Neural crest cell (in vitro differentiated cells): ENCODE measurements at places on chromosomes 16 and 17.

- no peak for DNase-seq
Measured at GRCh38 chr16:57810197-57811031, 8.1 kb upstream of the KIFC3 start.

DNA sequence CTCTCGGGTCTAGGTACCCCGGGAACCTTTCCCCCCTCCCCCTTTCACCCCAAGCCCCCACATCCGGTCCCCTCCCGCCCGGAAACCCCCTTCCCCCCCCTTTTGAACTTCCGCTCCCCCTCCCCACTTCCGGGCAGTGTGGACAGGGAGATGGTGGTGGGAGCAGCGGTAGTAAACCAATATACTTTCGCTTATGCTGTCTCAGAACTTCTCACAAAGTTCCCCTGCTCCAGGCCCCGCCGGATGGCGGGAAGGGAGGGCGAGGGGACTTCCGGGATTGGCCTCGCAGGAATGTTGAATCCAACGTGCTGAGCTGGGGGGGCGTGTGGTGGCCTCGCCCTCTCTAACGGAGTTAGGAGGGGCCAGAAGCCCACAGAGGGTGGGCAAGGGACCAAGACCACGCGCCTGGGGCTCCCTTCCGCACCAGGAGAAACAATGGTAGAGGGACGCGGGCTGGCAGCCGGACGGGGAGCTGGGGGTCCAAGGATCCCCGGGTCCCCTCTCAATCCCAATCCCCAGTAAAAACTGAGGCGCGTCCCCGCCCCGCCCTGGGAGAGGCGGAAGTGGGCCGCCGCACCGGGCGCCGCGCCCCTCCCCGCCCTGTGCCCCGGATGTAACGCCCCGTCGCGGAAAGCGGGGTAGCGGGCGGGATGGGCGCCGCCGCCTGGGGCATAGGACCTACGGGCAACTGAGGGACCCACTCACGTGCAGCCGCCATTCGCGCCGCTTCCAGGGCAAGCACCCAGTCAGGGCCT is 742 bp downstream of the PFN1 start:
- DNase-seq: peak; percentile 35

GRCh38 chr17:44587339-44587738 is 30.1 kb downstream of the FZD2 start:
- no peak for DNase-seq

DNA sequence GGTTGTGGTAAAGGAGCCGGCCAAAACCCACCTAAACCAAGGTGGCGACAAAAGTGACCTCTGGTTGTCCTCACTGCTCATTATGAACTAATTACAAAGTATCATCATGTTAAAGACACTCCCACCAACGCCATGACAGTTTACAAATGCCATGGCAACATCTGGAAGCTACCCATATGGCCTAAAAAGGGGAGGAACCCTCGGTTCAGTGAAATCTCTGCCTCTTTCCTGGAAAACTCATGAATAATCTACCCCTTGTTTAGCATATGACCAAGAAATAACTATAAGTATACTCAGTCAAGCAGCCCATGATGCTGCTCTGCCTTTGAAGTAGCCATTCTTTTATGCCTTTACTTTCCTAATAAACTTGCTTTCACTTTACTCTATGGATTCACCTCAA is 72.2 kb downstream of the CYLD start:
- DNase-seq: no peak

DNA sequence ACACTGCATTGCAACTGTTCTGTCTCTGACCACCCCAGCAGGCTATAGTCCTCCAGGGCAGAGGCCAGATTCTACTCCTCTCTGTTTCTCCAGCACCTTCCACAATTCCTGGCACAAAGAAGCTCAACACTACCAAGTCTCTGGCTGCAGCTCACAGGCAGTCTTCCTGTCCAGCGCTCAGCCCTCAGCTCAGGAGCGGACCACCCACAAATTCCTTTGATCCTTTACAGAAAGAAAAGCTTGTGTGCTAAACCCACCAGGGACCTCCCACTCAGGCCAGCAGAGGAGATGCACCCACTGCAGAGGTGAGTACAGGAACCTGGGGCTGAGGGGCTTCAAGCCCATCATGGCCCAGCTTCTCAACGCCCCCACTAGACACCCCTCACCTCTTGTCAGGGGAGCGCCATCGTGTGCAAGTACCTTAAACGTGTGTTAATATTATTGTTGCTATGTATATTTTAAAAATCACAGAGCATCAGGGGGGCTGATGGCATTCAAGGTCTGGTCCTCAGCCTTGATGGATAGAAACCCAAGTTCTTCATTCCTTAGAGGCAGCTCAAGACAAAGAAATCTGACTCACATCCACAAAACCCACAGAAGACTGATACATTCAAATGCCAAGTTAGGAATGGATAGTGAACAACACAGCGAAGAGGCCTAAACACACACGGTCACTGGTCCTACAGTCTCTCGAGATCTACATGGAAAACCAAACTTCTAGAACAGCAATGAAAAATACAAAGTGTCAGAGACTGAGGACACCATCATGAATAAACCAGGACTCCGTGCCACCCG is 8.4 kb downstream of the HSDL1 start:
- no peak for DNase-seq

DNA sequence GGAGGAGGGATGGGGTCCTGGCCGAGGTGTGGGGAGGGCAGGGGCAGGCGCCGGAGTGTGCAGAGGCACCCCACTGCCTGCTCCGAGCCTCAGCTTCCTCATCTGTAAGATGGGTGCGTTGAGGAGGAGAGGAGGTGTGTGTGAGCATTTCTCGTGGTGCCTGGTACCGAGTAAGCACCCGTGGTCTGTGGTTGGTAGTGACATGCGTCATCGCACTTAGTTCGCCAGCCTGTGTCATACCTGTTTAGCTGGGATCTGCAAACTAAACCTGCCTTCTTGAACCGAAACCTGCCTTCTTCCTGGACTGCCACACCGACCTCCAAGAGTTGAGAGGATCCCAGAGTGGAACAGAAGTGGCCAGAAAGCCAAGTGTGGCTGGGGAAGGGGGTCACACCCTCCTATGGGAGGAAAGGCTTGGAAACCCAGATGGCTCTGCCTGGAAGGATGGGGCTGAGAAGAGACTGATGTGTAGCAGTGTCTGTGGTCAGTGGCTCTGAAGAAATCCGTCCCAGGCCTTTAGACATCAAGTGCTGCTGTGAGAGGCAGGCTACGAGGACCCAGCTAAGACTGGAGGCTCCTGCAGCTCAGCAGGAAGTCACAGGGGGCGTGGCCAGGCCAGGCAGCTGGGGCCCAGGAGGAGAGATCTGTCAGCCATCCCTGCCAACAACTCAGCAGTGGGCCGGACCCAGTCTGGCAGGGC is 162.6 kb upstream of the PLCG2 start:
- no peak for DNase-seq

GRCh38 chr16:85163278-85164112 is 51.2 kb upstream of the CIBAR2 start:
- no peak for DNase-seq

DNA sequence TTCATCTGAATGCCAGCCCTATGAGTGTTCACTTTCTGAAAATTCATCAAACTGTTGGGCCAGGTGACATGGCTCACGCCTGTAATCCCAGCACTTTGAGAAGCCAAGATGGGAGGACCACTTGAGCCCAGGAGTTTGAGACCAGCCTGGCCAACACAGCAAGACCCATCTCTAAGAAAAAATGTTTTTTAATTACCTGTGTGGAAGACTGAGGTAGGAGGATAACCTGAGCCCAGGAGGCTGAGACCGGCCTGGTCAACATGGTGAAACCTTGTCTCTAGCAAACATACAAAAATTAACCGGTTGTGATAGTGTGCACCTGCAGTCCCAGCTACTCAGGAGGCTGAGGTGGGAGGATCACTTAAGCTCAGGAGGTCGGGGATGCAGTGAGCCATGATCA is 10.3 kb downstream of the MYH11 start:
- no peak for DNase-seq

DNA sequence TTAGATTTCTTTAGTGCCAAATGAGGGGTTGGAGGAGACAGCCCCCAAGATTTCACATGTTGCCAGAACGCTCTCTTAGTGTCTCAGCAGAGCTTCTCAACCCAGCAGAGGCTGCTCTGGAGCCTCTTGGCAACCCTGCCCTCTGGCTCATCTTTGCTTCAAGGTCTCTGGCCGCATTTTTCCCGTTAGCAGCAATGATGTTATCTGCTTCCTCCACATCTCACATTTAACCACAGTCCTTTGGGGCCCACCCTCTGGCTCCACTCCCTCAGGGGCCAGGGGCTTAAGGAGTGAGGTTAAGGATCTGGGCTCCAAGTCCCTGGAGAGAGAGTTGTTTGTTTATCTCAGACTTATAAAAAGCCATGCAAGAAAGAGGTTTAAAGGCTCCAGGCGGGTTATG is 3.3 kb upstream of the XYLT1 start:
- no peak for DNase-seq

- DNase-seq: no peak
Measured at GRCh38 chr16:22728167-22728836, 85.7 kb upstream of the HS3ST2 start.

DNA sequence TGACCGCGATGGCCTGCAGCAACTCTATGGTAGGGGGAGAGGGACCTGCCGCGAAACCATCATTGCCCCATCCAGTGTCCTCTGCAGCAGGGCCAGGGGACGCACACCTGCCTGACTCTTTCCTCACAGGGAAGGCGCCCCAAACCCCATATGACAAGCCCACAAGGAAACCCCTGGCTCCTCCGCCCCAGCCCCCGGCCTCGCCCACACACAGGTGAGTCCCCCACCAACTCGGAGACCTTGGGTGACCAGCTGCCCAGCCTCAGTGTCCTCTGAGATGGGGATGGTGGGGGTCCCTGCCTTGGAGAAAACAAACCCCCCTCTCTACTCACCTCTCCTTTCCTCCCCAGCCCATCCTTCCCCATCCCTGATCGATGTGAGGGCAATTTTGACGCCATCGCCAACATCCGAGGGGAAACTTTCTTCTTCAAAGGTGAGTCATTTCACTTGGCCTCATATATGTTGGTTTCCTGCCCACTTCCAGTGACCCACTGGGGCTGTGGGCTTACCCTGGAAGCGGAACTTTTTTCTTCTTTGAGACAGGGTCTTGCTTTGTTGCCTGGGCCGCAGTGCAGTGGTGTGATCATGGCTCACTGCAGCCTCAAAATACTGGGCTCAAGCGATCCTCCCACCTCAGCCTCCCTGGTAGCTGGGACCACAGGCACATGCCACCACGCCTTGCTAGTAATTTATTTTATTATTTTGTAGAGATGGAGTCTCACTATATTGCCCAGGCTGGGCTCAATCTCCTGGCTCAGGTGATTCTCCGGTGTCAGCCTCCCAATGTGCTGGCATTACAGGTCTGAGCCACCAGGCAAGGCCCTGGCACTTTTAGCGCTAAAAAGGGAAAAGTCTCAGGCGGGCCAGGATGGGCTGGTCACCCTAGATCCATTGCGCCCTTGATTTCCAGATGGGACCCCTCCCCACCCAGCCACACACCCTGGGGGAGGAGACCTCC is 8.0 kb upstream of the IL32 start:
- no peak for DNase-seq

GRCh38 chr17:52758481-52758880 is 600.0 kb upstream of the CA10 start:
- no peak for DNase-seq

- no peak for DNase-seq
Measured at GRCh38 chr16:87653234-87653633, 50.9 kb downstream of the JPH3 start.

DNA sequence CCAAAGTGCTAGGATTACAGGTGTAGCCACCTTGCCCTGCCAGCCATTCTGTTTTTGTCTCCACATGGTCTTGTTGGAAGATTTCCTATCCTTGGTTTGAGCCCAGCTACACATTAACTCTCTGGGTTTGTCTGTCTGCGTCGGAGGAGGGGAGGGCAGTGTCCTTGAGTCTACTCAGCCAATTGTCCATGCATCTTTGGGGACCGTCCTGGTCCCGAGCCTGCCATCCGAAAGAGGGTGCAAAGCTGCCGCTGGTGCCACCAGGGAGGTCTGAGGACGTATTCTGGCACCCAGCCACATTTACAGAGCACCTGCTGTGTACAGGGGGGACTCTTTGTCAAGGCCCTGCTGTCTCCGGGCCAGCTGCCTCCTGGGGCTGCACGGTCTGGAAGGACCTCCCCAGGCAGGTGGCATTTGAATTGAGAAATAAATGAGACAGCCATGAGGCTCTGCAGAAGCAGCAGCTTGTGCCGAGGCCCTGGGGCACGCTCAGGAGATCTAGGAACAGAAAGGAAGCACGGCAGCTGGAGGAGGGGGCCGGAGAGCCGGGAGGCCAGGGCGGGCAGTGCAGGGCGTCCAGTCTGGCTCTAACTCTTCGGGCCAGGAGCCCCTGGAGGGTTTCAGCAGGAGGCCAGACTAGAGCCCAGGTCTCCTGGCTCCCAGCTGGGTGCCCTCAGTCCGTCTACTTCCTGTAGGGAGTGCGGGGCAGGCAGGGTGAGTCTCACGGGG is 1.5 kb downstream of the CYBA start:
- no peak for DNase-seq

DNA sequence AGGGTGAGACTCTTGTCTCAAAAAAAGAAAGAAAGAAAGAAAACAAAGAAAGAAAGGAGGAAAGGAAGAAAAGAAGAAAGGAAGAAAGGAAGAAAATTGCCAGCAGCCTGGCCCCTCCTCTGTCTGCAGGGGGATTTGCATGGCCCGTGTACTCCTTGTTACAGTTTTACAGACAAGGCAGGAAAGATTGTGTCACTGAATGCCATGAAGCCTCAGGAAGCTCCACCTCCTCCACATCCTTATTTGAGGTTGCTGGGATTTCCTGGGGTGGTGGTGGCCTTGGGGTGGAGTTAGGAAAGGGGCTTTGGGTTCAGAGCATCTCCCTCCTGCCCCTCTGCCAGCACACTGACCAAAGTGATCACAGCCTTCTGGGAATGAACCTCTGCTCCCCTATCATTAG is 23.6 kb downstream of the CFAP20 start:
- DNase-seq: no peak

- no peak for DNase-seq
Measured at GRCh38 chr17:8466456-8466855, 30.8 kb downstream of the NDEL1 start.

DNA sequence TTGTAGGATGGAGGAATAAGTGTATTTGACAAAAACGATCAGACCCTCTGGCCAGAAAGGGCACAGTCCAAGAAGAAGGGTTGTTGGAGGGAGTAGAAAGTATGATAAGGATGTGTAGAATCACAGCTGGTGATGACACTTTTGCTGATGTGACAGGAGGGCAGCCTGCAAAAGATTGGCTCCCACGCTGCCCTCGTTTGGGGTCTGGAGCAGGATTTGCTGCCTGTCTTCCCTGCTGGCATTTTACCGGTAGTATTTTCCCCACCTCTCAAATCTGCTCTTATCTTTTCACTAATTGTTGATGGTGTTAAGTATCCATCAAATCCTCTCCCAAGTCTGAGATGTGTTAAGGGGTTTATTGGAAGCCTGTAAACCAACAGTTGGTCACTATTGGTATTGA is 208.8 kb downstream of the CCDC182 start:
- no peak for DNase-seq

DNA sequence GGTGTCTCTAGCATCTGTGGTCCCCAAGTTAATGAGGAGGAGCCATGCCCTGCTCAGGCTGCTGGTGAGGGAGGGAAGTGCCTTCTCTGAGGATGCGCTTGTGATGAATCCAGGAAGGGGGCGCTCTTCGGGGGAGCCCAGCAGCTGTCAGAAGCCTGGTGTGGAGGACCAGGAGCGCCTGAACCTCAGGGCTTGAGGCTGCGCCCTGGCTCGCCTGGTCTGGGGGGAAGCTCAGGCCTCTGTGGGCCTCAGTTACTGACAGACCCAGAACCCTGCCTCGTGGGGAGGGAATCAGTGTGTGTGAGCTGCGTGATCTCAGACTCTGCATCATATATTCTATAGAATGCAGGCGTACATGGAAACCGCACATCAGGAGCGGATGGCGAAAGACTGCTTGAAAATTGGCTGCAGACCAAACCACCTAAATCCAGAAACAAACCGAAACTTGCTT is 126.1 kb downstream of the SEC14L1 start:
- DNase-seq: no peak
